ENCODE measurements at places on chromosomes 5 and 9.

- DNase-seq = no peak
Measured at GRCh38 chr9:112043423-112043822, 131.7 kb downstream of the SUSD1 start.

DNA sequence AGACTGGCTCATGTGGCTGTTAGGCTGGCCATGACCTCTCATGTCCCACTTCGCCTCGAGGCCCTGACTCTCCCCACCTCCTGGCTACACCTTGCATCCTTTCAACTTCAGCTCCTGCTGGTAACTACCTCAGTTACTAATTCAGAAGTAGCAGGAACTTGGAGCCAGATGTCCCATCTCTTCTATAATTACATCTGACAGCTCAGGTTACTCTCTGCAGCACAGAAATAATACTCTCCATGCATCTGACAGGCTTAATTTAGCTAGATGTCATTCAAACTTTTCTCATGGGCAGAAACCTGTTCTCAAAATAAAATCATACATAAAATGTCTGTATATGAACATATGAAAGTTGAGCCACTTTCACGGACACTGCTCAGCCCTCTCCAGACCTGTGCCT is 92.2 kb upstream of the IL33 start:
- no peak for DNase-seq

DNA sequence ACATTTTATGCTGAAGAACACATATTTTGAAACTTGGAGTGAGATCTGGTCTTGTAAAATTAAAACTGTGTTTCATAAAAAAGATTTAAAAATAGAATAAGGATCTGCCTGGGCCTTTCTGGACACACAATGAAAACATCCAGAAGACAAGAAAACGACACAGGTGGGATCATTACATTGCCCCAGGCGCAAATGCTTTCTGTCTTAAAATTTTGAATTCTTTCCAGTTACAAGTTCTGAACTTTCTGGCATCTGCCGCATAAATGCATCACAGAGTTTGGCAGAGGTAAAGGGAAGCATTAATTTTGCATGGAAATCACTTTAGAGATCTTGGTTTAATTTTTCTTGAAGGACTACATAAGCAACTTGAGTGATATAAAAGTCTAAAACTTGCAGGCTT is 219.6 kb downstream of the WDR70 start:
- DNase-seq = no peak

DNA sequence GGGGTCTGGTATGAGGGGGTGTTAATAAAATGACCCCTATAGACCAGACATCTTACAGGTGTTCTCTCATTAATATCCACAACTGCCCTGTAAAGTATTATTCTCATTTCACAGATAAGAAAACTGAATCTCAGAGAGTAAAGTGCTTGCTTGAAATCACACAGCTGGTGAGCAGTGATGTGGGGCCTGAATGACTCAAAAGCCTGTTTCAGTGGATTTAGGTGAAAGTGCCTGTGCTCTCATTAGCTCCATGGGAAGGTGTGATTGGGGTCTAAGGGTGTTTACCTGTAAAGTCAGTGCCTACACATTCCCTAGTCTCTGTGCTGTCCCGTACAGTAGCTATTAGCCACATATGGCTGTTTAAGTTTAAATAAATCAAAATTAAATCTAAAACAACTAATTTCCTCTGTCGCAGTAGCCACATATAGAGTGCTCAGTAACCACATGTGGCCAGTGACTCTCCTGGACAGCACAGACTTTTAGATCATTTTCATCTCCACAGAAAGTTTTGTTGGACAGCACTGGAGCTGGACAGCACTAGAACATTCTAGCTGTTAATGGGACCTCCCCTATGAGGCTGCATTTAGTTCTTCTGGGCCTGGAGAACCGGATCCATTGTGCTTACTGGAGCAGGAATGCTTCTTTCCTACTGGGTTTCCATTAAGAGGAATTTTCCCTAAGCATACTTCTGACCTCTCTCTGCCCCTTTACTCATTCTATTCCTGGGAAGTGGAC is 52.5 kb upstream of the SEMA6A start:
- DNase-seq = no peak

- DNase-seq = no peak
Measured at GRCh38 chr5:132776131-132776937, 705 bp downstream of the SEPTIN8 start.

- DNase-seq = no peak
Measured at GRCh38 chr9:104748359-104749031, 1.0 kb downstream of the NIPSNAP3A start.

Data from stimulated activated CD4-positive, alpha-beta T cell treated with anti-CD3 and anti-CD28 coated beads, TNF-alpha, amount 100 ng/mL, for 4 hours (primary cell).